Left colon (tissue), 2 donors: ENCODE measurements at places on chromosomes 11 and 22. TPM values are rescaled to one million over a fixed set of nuclear protein-coding genes. Genes with fewer than 3 reads are reported as not detected.

The ANO9 gene
- total RNA-seq: 141 TPM

The CBLIF gene
- 0.31 TPM for total RNA-seq

The CARD16 gene
- 47.1 TPM for total RNA-seq

DNA sequence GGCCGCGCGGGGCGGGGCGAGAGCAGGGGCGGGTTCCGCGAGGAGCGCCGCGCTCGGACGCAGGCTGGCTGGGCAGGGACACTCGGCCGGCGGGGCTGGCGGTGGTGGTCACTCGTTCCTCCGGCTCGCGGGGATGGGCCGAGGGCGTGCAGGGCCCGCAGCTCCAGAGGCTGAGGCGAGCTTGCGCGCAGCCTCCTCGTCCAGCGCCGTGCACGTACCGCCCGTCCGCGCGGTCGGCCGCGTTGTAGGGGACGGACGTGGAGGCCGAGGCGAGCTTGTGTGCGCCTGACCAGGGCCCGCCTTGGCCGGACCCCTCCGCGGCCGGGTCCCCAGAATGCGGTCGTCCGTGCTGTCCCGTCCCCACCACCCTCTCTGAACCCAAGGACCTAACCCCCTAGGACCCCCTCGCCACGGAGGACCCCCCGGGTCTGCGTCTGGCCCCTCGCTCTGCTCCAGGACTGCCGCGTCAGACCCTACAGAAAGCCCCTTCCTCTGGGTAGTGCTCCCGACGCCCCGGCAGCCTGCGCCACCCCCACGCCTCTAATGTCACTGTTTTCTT lies 569 bp upstream of the YPEL1 start:
- no peak for DNase-seq

- DNase-seq: no peak
These were observed 95.5 kb downstream of the CEP164 start for GRCh38 chr11:117423046-117423575.

GRCh38 chr11:65420506-65420905 lies 2.1 kb upstream of the NEAT1 start:
- peak; percentile 6 for DNase-seq

DNA sequence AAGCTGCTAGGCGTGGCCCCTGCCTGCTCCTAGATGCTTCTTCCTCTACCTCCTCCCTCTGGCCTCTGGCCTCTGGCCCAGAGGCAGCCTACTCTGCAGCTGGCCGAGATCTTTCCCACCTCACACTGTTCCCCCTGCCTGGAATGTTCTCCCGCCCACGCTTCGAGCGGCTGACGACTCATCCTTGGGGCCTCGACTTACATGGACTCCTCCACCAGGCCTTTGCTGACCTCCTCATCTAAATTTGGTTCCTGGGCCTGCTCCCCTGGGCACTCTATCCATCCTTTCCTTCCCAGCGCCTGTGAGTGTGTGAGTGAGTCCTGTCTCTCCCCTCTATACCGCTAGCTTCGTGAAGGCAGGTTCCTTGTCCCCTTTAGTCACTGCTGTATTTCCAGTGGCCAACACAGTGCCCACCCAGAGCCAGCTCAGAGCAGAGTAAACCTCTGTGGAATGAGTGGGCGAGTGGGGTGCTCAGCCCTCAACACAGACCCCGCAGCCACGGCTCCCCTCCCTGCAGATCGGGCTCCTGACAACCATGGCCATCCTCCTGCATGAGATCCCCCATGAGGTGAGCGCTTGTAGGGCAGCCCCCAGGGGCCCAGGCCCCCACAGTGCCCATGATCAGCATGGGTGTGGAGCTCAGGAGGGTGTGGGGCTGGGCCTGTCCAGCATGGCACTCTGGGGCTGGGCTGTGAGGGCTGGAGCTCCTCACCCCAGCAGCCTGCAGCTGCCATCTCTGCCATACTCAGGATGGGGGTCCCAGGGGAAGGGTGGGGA lies 5.7 kb downstream of the SLC39A13 start:
- no peak for DNase-seq

DNA sequence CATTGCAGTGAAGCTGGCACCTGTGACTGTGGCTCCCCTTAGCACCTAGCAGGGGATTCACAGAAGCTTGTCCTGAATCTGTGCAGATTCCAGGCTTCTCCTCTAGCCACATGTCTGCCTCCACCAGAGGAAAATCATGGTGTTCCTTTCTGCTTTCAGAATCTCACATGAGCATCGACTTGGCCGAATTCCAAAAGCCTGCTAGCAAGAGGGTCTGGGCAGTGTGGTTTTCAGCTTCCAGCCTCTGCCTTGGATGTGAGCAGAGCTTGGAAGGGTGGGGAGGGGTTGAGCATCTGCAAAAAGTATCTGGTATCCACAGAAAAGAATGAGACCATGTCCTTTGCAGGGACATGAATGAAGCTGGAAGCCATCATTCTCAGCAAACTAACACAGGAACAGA lies 911.1 kb downstream of the TBC1D22A start:
- DNase-seq: no peak
